Thymus (tissue), 14 donors: ENCODE measurements at places on chromosomes 1 and 21. TPM values are rescaled to one million over a fixed set of nuclear protein-coding genes. Genes with fewer than 3 reads are reported as not detected.

Gene PCP4
- total RNA-seq: 2.1 TPM

Gene TMEM50A
- 63.8 TPM for total RNA-seq

GRCh38 chr1:8580566-8580965, 236.9 kb downstream of the RERE start:
- no peak for DNase-seq

- DNase-seq: no peak
Observed at GRCh38 chr1:247297263-247298123, 34.2 kb downstream of the ZNF496 start.

- no peak for DNase-seq
Observed at GRCh38 chr1:75425001-75425650, 185.8 kb downstream of the SLC44A5 start.

DNA sequence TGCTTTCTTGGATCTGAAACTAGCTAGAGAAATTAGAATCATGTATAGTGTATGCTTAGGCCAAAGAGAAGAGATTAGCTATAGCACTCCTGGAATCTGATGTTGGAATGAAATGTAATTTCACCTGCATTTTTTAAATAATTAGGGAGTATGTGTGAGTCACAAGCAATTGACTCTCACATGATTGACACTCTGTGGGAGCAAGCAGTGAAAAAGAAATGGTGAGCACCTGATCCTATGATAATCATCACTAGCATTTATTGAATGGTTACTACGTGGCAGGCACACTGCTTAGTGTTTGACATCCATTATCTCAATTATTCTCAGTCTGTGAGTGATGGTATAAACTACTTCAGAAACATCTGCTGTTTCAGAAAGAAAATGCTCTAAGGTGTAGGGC, 176.6 kb downstream of the NRIP1 start:
- DNase-seq: no peak

GRCh38 chr1:117561071-117561470, 44.8 kb upstream of the TENT5C start:
- DNase-seq: no peak

GRCh38 chr1:13512472-13512871, 1.3 kb downstream of the LRRC38 start:
- DNase-seq: no peak

- DNase-seq: no peak
Observed at GRCh38 chr1:228939001-228939691, 203.9 kb downstream of the RHOU start.
